ENCODE measurements at places on chromosomes 6 and 20.

GRCh38 chr20:40786336-40786735 lies 97.3 kb upstream of the MAFB start:
- no peak for DNase-seq

DNA sequence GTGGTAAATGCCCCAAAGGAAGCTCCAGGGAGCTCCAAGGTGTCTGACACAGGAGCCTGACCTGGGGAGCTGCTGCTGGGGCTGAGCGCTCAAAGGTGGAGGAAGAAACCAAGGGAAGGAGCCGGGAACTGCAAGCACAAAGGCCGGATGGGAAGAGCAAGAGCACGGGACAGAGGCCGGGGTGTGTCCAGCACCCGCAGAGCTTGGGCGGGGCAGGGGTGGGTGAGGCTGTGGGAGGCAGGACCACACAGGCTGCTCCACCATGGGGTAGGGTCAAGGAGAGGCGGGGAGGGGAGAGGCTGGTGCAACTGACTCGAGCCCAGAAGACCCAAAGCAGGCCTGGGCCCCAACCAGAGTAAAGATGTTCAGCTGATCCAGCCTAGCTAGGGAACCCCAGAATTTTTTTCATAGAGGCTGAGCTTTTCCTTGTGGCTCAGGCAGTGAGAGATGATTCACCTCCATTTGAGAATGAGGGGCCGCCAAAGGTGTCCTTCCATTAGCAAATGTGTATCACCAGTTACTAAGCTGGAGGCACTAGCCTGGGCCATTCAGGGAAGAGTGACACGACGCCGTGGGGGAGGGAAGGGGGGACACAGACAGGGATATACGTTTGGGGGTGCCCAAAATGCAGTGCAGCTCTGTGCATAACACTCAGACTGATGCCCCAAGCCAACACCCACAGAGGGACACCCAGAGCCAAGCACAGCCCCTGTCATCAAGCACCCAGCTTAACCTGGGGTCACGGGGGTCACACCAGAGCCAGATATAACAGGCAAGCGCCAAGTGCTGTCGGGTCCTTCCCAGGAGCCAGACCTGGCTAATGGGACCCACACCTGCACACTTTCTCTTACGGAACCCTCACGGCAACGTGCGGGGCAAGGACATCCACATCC lies 21.3 kb upstream of the TLDC2 start:
- no peak for DNase-seq

GRCh38 chr6:159422041-159422984 lies 253.1 kb downstream of the FNDC1 start:
- DNase-seq, result peak; percentile 5

GRCh38 chr20:36956674-36957073 lies 5.2 kb upstream of the SAMHD1 start:
- DNase-seq, result no peak

- DNase-seq, result no peak
Measured at GRCh38 chr6:45421709-45422502, 44.2 kb upstream of the SUPT3H start.

- no peak for DNase-seq
Measured at GRCh38 chr6:115001731-115002350, 659.0 kb upstream of the HS3ST5 start.

DNA sequence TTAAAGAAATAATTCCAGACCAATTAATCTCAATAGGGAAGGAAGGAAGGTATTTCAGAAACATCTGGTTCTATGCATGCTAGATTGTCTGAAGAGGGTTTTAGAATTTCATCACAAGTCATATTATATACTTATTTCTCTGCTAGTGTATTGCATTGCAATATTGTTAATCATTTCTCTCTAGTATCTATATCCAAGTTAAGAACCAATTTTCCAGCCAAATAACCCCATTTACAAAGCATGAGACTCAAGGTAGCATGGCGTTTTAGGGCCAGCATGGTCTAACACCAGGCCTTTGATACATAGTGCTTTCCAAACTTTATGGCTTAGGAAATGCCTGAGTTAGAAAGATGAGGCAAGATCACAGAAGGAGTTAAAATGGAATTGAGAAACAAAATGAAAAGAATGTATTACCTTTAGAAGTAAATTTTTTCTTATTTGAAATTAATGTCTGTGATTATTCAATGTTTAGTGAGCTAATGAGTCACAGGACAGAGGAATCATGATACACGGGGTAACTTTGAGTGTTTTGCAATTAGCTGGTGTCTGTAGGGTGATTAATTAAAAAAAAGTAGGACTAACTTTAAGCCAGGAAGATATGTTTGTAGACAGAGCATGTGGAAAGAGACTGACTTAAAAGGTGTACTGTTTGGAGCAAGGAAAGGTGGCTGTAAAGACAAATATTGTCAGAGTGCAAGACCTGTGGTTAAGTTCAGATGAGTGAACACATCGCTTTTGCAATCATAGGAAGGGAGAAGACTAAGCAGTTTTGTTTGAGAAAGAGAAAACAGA lies 1006.2 kb upstream of the CITED2 start:
- DNase-seq, result no peak

DNA sequence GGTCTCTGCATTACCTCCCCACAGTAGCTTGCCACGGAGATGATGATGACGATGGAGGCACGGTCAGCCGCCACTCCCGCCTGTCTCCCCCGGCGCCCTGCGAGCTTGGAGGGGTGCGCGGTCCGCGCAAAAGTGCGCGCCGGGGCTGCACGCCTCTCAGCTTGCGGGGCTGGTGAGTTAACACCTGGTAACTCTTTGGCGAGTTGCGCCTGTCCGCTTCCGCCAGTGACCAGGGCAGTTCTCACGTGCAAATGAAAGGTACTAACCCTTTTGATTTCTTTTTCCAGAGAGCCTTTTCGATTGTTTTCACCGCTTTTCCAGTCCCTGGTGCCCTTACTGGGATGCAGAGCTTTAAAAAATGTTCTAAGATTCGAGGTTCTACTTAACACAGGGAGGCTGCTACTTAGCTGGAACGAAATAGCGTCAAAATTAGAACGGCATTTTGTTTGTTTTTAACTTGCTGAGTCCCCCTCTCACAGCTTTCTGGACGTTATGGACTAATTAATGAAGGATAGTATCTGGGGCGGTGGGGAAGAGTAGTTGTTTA lies 6.2 kb downstream of the GRIK2 start:
- DNase-seq, result no peak

DNA sequence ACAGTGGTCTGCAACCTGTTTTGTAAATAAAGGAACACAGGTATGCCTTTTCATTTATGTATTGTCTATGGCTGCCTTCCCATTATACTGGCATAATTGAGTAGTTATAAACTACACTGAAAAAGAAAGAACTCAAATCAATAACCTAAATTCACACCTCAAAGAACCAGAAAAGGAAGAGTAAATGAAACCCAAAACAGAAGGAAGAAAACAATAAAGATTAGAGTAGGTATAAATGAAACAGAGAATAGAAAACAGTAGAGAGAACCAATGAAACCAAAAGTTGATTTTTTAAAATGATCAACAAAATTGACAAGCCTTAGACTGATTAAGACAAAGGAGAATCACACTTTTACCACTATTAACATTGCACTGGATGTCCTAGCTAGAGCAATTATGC lies 34.7 kb downstream of the FAM184A start:
- no peak for DNase-seq

- DNase-seq, result no peak
Measured at GRCh38 chr6:53483423-53484353, 61.2 kb downstream of the GCLC start.
